ENCODE measurements at places on chromosomes 5 and 9. TPM values are rescaled to one million over a fixed set of nuclear protein-coding genes. Genes with fewer than 3 reads are reported as not detected.

GRCh38 chr9:130214776-130215340 lies 42.7 kb downstream of the NCS1 start:
- DNase-seq = no peak

DNA sequence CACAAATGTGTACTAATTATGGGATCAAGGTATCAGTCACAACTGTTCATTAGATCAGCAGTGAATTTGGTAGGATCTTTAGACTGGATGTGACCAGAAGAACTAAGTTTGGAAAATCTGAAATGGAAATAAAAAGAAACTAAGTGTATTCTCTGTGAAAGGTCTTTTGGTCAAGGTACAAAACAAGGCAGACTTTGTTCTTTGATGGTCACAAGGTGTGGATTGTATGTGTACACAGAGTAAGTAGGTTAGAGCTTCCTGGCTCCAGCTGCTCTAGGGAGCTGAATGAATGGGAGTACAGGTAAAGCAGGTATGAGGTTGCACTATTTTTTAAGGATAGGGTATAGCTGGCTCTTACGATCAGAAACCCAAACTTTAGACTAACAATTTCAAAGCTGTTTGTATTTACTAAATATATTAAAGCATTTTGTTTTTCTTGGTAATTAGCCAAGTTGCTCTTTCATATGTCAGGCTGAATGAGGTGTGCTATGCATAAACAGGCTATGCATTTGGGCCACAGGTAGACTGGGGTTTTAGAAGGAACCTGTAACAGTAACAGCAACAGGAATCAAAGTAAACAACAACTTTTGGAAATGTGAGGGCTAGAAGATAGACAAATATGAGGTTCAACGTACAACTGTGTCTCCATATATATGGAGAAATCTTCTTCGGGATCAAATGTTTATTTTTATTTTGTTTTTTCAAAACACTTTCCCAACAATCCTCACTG lies 32.5 kb downstream of the FAM169A start:
- DNase-seq = no peak

Gene SPINK5
- total RNA-seq = 4.6 TPM

DNA sequence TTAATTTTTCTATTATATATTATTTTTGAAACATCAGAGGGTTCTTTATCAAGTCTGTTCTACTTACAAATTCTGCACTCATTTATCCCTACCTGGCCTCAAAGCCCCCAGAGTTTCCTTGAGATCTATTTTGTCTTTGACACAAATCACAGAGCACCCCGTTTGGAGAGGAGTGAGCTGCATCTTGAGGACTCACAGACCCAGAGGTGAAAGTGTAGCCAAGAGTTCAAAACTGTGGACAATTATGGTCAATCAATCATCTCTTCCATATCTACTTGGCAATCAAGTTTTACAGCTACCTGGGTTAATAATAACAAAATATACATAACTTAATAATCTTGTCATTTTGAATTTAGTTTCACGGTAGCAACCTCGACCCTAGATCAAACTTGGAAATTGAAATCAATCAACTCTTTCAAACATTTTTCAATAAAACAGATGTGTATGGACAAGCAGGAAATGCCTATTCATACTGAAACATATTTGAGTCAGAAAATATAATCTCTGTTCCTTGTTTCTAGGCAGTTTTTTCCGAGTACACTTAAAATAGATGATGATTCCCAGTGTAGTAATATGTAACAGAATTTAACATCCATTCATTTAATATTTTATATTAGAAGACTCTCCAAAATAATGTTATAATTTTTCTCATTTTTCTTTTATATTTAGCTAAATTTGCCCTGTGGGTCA lies 13.7 kb upstream of the SYK start:
- DNase-seq = no peak

DNA sequence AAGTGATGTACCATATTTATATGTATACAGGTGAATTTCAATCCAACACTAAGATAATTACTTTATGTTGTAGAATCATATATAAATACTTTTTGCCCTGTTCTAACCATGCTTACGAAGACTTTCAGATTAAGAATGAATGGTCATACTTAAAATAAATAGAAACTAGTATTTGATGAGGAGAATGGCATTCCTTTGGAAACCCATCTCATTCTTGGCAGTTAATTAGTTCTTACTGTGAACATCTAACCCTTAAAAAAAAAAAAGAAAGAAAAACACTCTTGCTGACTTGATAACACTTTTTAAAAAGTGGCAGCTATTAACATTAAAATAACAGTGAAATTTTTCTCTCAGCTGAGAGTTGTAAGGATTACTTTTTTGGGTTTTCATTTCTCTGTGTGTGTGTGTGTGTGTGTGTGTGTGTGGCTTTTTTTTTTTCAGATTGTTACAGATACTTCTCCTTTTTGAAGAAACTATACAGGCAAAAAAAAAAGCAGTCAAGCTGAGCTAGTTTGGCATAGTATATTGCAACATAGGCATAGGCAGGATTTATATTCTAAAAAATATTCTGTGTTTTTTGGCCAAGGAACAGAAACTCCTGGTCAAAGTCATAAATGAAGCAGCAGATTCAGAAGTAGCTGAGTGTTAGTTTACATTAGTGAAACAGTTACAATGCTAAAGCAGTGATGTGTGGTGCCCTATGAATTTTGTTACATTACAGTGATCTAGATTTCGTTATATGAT lies 163.5 kb downstream of the CD180 start:
- DNase-seq = no peak

- no peak for DNase-seq
Observed at GRCh38 chr5:123605822-123606221, 93.8 kb downstream of the CSNK1G3 start.

DNA sequence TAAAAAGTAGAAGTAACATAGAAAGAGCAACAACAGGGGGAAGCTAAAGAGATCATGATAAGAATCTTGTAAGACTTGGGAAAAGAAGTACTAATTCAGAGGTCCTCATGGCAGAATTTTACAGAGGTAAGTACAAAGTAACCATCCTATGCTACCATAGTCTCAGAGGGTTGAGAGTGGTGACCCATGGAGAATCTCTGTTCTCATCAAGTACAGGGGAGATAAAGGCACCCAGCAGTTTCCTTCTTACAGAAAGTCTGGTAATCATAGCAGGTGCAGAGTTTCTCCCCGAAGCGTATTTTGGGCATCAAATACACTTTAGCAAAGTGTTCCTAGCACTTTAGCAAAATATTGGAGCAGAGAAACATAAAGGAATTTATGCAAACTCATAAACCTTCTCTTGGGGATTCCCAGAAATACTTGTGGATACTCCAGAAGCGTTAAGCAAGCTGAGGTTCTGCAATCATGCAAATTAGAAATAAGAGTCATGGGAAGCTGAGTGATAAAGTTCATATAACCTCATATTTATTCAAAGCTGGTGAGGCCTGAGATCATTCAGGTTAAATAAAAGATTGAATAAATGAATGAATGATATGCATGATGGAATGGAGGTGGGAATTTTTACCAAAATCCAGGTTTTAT lies 101.0 kb upstream of the SMC2 start:
- no peak for DNase-seq

GRCh38 chr5:177426566-177427210 lies at the start of gene GRK6:
Gene GRK6 (plus strand): TSS chr5:177426676. CDS start chr5:177426846, 170 bp downstream.
- DNase-seq = peak; percentile 57

GRCh38 chr9:83032065-83032625 lies 30.8 kb downstream of the RASEF start:
- DNase-seq = no peak

DNA sequence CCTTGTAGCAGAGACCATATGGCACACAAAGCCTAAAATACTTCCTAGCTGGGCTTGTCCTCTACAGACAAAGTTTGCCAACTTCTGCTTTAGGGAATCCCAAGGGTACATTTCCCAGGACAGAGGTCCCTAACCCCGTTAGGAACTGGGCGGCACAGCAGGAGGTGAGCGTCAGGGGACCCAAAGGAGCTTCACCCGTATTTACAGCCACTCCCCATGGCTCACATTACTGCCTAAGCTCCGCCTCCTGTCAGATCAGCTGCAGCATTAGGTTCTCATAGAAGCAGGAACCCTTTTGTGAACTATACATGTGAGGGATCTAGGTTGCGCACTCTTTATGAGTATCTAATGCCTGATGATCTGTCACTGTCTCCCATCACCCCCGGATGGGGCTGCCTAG lies 88.5 kb upstream of the TRPM3 start:
- no peak for DNase-seq

Gene VCAN
- total RNA-seq = 833 TPM

Gene CREB3
- total RNA-seq = 105 TPM

DNA sequence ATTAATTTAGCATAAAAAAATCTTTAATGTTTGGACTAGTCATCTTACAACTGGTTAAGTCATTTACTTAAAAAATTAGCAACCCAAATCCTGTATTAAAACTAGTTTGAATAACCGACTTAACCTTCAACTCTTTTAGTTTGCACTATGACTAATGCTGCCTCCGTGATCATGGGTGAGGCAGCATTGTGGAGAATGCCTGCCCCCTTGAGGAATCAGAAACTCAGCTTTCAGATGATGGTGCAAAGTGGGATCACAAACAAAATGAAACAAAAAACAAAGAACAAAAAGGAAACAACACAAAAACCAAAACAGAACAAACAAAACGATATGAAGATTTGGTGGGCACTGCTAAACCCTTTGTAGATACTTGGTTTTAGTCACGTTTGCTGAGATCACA lies 127.0 kb upstream of the PALM2AKAP2 start:
- DNase-seq = no peak

Gene OGN
- total RNA-seq = 26.0 TPM

DNA sequence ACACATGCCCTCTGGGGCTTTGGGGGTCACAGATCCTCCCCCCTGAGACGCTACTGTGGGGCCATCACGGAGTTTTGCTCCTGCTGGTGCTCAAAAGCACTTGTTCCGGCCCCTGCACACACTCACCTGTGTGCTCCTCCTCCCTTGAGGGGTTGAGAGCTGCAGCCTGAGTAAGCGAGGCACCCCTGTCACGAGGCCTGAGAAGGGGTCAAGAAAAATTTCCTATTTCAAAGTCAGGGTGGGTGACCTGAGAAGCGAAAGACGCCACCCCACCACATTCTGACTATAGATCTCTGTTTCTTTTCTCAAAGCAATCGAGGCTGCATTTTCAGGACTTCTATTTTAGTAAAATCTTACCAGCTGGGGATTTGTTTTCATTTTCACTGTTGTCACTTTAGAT lies 138.5 kb downstream of the DCP2 start:
- no peak for DNase-seq

DNA sequence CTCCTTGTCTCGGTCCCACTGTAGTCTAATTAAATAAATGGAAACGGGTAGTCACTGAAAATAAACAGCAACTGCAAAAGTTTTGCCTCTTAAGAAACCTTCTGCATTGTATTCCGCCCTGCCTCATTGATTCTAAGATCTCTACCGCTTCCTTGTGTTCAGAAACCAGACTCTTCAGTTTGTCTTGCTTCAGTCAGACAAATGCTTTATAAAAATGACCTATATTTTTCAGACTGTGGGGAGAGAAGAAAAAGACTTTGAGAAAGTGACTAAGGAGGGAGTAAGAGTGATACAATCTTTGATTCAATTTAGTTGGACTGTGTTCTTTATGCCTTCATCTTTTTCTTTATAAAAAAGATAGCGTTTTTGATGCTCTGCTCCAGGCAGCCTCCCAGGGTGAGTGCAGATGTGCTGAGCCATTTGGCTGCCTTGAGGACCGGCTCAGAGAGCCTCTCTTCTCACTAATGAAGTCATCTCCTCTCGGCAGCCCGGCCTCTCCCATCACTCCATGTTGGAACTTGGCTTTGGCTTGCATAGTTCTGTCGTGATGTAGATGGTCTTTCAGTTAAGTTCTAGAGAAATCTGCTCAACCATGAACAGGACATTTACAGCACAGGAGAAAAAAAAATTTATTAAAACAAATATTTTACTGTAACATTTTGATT lies 4.0 kb upstream of the VCAN start:
- DNase-seq = peak; percentile 41

- no peak for DNase-seq
Observed at GRCh38 chr9:129245276-129245675, 67.2 kb upstream of the IER5L start.

Gene IQGAP2
- 9.7 TPM for total RNA-seq

- DNase-seq = no peak
Observed at GRCh38 chr5:137896560-137896959, 7.3 kb downstream of the PKD2L2 start.

Gene EIF4EBP3
- total RNA-seq = not detected

DNA sequence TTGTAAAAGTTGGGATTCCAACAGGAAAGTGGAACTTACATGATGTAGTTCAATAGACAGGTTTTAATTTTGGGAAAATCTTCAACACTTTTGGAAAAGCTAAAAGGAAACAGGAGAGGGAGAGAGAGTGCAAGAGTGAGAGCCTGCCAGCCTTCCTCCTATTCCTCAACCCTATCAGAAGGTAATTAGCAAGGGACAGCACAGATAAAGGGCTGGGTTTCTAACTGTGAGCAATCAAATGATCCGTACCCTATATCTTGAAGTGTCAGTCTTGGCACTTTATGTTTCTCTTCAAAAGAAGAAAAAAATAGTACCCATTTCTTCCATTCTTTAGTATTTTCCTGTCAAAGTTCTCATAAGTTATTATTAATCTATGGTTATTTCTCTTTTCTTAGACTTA lies 79.4 kb downstream of the FER start:
- no peak for DNase-seq

Gene BRD9
- 31.0 TPM for total RNA-seq

GRCh38 chr9:107465467-107466451 lies 23.8 kb downstream of the KLF4 start:
- peak; percentile 55 for DNase-seq

DNA sequence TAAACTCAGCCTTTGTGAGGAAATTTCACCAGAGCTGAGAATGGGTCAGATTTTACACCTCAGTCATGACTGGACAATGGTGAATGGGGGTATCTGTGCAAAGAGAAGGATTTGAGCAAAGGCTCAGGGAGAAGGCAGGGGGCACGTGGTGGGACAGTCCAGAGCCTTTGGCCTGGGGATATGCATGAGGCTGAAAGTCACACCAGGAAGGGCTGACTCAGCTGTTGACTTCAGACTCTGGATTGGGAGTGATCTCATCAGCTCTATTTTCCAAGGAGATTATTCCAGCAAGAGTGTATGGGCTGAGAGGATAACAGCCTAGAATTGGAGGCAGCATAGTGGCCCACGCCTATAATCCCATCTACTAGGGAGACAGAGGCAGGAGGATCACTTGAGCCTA lies 53.6 kb downstream of the SAXO1 start:
- DNase-seq = no peak

- no peak for DNase-seq
Observed at GRCh38 chr5:131630963-131631350, 4.1 kb downstream of the RAPGEF6 start.

Gene CCNJL
- 5.8 TPM for total RNA-seq

- no peak for DNase-seq
Observed at GRCh38 chr9:119240546-119240945, 128.7 kb downstream of the BRINP1 start.

Gene SLC6A3
- 0.15 TPM for total RNA-seq

Gene ARHGEF28
- 11.9 TPM for total RNA-seq

DNA sequence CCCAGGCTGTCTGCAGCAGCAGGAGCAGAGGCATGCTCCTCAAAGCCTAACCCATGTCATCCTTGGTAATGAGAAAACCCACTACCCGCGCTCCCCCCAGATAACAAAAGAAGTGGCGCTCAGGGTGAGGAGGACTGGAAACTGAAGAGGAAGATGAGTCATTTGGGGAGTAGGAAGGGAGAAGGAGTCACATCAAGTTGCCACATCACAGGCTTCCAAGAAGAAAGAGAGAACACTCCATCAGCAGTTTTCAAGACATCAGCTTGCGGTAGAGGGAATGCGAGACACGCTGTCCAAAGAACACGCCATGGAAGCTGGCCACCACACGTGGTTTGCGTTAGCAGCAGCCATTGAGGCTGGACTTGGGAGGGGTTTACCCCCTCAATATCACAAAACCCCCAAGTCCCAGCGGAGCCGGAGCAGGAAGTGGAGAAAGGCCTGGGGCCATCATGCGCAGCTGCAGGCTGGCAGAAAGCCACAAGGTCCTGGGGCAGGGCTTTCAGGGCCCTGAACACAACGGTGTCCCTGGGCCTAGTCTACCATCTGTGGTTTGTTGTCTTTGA lies 41.5 kb downstream of the SH3PXD2B start:
- DNase-seq = peak; percentile 93
